ENCODE measurements at places on chromosomes 2 and 18.

DNA sequence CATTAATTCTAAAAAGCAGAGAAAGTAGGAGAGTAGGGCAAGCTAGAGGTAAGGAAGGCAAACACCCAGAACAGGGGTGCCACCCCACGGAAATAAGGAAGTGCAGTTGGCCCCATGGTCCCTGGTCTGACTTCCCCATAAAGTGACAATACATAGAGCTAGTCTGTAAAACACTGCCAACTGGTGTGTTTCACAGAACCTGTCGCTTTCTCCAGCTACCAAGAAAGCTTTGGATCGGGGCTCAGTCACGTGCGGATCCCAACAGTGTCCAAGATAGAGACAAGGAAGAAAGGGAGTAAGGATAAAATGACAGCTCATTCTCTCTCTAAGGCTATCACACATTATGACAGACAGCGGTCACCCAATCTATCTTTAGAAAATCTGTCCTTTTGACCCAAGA is 36.4 kb downstream of the TBC1D8 start:
- no peak for DNase-seq

DNA sequence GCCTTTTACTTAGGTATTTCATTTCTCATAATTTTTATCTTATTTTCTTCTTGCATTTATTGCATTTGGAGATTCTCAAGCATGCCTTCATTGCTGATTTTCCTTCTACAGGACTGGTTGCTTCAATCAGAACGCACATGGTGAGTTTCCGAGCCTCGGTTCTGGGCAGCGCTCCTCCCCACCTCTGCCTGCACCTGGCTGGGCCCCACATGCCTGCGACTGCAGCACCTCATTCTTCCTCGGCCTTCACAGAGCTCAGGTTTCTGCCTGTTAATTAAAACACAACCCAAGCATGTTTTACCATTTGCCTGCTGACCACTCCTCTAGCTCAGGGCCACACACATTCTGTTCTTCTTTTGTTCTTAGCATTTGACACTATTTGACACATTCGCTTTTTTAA is 398.8 kb downstream of the GALR1 start:
- no peak for DNase-seq

DNA sequence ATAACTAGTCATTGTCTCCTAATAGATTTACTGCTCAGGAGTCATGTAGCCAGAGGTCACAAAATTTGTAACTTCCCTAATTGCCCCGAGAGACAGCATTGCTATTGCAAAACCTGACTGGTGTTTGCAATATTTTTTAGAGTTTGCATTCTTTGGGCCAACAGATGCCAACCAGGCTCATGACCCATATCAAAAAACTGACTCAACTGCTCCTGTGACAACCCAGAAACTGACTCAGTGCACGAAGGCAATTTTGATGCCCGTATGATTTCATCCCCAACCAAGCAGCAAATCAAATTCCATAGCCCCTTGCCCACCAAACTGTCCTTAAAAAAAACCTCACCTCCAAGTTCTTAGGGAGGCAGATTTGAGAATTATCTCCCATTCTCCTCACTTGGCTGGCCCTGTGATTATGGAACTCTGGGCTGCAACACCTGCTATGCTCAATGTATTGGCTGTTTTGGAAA is 951.3 kb downstream of the TSN start:
- DNase-seq, result no peak

DNA sequence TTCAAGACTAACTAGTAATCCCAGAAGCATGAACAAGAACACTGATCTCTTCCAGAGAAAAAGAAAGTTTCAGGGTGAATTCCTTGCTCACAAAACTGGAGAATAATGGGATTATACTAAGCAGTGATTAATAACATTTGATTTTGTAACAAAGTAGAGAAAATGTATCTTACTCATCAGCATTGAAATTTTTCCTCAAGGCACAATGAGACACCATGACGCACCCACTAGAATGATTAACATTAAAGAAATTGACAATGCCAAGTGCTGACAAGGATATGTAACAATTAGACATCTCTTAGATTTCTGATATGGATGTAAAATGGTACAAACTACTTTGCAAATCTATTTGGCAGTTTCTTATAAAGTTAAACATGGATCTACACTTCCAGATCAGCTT is 101.1 kb upstream of the EPHA4 start:
- no peak for DNase-seq

DNA sequence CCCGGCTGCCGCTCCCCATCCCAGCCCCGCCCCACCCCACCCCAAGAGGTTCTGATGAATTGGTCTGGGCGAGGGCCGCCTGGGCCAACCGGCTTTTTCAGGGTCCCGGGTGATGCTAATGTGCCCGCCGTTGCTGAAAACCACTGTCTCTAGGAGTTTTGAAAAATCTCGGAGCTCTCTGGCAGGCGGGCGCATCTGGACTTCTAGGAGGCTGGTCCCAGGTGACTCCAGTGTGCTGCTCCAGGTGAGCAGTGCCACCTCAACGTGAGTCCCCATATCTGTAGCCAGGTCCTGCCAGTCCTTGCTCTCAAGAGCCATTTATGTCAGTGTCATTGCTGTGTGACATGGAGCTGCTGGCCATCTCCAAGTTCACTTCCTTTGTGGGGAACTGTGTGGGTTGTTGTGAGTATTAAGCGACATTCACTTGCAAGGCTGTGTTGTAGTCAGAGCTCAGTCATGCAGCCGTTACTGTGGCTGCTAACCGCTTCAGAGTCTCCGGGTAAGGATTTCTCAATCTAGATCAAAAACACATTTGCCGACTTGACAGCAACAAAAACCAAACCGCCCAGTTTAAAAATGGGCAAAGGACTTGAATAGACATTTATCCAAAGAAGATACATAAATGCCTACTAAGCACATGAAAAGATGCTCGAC is at the start of gene RFX8:
Gene RFX8 (minus strand): TSS at position 382 of the 654 bp plus-strand sequence. CDS start 8,264 bp downstream, outside the sequence.
- peak; percentile 29 for DNase-seq

DNA sequence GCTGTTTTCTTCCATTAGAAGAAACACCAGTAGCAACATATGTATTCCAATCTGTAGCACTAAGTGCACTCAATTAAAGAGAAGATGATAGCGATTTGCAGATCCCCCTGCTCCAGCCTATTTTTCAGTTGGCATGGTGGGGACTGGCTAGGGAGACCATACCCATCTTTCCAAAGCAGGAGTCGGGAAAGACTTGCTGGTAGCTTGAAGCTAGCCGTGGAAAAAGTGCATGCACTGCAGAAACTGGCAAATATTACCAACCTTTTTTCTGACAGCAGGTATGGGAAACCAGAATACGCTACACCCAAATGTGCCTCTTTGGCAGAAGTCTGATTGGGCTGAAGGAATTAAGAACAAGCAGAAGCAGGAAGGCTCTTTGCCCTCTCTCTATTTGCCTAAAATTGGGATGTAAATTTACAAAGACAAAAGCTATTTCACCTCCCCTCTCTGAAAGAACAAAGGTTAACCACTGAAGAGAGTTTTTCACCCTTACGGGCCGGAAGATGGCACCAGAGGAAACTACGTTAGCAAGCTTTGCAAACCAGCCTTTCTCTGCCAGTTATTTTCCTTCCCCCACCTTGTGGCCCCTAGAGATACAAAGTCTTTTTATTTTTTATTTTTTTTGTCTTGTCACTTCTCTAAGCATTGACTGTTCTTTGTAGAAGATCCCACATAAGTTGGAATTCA is 273.1 kb downstream of the DLGAP1 start:
- no peak for DNase-seq

- no peak for DNase-seq
These were observed 34.5 kb upstream of the CCDC93 start for GRCh38 chr2:118048401-118048800.

- no peak for DNase-seq
These were observed 4.1 kb downstream of the HS6ST1 start for GRCh38 chr2:128314348-128315121.

DNA sequence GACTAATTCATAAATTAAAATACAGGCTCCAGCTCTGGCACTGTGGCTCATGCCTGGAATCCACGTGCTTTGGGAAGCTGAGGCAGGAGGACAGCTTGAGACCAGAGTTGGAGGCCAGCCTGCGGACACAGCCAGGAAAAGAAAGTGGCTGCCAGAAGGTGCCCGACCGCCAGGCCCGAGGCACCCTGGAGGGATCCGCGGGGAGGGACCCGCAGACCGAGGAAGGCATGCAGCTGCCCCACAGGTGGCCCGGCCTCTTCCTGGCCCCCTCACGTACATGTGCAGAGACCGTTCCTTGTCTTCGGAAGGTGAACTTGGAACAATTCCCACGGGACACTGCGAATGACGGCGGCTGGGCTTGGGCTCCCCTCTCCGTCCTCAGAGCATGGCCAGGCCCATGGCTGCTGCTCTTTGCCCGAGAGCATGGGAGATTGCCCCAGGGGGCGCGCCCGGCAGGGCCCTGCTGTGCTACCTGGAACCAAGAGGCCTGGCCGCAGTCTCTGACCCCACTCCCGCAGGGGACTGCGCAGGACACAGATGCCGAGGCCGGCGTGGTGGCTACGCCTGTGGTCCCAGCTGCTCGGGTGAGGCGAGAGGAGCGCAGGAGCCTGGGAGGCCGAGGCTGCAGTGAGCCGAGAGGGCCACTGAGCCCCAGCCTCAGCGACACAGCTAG is 55.6 kb upstream of the IMP4 start:
- DNase-seq, result no peak

DNA sequence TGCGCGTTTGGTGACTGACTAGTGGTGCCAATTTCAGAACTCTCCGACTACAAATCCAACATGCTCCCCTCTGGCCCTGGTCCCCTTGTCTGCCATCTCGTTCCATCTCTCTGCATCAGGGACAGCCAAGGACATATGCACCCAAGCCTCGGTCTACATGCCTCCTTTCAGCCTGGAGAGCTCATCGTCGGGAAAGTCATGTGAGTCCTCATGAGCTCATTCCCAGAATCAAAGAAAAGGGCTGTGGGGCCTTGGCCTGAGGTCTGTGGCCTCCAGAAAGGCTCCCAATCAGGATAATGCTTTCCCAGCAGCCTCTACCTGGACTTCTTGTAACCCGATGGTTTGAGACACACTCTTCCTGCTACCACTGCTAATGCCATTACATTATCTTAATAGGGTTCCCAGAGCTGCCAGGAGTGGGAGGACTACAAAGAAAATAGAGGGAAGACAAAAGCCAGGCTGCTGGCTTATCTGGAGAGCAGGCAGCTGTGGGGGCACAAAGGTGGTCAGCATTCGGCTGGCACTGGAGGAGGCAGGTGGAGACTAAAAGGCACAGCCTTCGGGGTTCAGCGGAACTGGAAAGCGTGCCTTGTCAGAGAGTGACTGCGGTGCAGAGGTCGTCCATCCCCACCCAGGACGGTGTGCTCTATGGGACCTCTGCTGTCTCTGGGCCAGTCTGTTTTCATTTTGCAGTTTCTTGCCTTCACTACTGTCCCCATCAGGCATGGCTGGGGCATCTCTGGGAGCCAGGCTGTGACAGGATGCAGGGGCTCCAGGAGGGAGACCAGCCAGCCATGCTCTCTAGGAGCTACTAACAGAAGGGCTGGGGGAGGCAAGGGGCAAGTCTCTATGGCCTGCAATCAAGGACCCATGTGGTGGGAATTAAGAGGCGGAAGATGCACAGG is 104.4 kb upstream of the SMAD2 start:
- no peak for DNase-seq

GRCh38 chr2:69570474-69570873 is 73.1 kb downstream of the AAK1 start:
- DNase-seq, result no peak

GRCh38 chr2:150125188-150125587 is 362.3 kb downstream of the RND3 start:
- DNase-seq, result no peak

GRCh38 chr2:12821656-12822055 is 104.9 kb downstream of the TRIB2 start:
- no peak for DNase-seq

DNA sequence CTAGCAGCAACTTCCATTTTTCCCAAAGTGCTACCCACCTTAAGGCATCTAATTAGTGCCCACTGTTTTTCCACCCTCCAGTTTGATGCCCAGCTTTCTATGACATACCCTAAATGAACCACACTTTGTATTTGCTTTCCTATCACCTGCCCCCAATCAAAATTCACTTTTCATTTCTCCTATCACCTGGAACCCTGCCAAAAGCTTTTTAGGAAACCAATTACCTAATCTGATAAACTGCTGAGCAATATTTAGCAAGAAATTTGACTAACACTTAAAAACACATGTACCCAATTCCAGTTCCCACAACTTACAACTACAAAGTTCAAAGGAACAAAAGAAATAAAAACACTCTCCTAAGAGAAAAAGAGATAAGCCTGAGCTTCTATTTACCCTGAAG is 71.7 kb downstream of the IKZF2 start:
- DNase-seq, result no peak

GRCh38 chr18:8153887-8154583 is 455.2 kb upstream of the RAB12 start:
- no peak for DNase-seq

GRCh38 chr2:86204458-86204857 is 5.2 kb downstream of the MRPL35 start:
- DNase-seq, result no peak

DNA sequence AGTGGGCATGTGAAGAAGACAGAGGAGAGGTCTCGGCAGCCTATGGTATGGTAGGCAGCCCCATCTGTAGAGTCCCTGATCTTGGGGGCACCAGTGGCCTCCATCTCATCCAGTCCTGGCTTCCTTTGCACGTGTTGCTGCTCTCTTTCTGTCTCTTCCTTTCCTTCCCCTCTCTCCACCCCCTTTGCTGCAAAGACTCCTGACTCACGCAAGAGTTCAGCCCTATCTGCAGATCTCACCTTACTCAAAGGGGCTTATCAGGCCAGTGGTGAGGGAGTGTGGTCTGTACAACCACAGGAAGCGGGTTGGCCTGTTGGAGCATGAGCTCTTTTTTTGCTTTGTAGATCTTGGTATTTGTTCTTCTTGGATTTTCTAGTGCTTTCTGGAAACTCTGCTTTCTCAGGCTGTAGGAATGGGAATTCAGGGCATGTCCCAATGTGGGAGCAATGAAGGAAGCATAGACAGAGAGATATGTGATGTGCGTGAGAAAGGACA is 14.6 kb upstream of the NT5DC4 start:
- peak; percentile 31 for DNase-seq

GRCh38 chr2:166163775-166164174 is 36.0 kb upstream of the SCN1A start:
- no peak for DNase-seq

DNA sequence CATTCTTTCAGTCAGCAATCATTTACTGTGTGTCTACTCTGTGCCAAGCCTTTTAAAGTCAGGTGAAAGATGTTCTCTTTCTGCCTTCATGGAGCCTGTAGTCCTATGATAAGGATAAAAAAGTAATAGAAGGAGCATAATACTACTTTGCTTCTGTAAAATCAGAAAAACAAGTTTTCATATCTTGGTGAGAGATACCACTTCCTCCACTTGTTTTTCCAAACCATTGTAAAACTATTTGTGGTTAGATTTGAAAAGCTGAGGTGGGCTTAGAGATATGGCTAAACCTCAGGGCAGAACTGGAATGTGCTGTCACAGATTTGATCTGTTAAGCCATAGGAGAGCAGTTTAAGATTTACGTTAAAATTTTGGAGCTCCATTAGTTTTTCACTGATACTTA is 104.7 kb upstream of the FAM117B start:
- DNase-seq, result no peak

- DNase-seq, result no peak
These were observed 155.5 kb upstream of the ID2 start for GRCh38 chr2:8526403-8526696.

GRCh38 chr2:224584785-224585210 is 365 bp downstream of the CUL3 start:
- DNase-seq, result peak; percentile 27

Data from stimulated activated CD8-positive, alpha-beta memory T cell treated with anti-CD3 and anti-CD28 coated beads, Interleukin-4, amount 100 ng/mL, for 1 hour (primary cell).